ENCODE measurements at places on chromosomes 6 and 20. TPM values are rescaled to one million over a fixed set of nuclear protein-coding genes. Genes with fewer than 3 reads are reported as not detected.

GINM1 gene
- 59.3 TPM for total RNA-seq

MAS1 gene
- not detected for total RNA-seq

NANP gene
- 12.8 TPM for total RNA-seq

HMGCLL1 gene
- not detected for total RNA-seq

EDN1 gene
- 244 TPM for total RNA-seq

SLC35D3 gene
- total RNA-seq = not detected

RAB23 gene
- 20.5 TPM for total RNA-seq

C6orf58 gene
- total RNA-seq = not detected

CDH26 gene
- not detected for total RNA-seq

PPP1R3G gene
- total RNA-seq = 0.36 TPM

KIAA1755 gene
- 0.14 TPM for total RNA-seq

PSMB8 gene
- total RNA-seq = 49.2 TPM

EDN3 gene
- not detected for total RNA-seq

ARFGEF3 gene
- total RNA-seq = 10.6 TPM

OPN5 gene
- not detected for total RNA-seq

HLA-DRB5 gene
- not detected for total RNA-seq

Measured in thoracic aorta endothelial cell (primary cell).